ENCODE measurements at places on chromosomes 4 and X.

GRCh38 chr4:156237231-156237630 lies 283.6 kb upstream of the CTSO start:
- no peaks in the 10 kb centered on the region for H3K27me3 ChIP-seq
- H3K36me3 ChIP-seq: no peaks in the 10 kb centered on the region
- no peak overlapping the region for H3K4me3 ChIP-seq
- no peak for DNase-seq
- peaks cover 7% of the 10 kb centered on the region for H3K4me1 ChIP-seq

DNA sequence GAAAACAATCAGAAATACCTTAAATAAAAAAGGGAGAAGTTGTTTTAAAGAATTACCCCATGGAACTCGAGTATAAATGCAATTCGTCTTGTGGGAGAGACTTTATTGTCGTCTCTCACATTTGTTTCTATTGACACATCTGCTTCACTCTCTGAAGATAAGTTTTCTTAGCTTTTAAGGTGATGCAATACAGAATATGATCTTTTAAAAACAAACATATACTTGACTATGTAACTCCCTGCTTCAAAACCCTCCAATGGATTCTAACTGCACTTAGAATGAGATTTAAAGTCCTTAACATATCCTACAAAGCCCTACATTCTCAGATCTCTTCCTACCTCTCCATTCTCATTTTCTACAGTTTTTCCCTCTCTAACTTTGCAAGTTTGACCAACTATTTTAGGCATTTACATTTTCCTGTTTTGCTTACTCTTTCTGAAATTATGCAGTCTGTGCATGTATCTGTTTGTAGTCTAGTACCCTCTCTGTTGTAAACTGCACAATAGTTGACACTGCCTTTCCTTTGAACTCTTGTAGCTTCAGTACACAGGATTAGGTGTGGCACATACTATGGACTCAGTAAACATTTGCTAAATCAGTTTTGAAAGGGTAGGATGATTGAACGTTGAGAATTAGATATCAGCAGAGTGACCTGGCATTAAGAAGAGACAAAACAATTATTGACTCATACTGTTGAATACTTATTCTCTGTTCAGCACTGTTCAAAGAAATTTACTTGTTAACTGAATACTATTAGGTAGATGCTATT lies 59.8 kb downstream of the AGTR2 start:
- H3K4me1 ChIP-seq: peaks cover 13% of the 10 kb centered on the region
- H3K36me3 ChIP-seq: no peaks in the 10 kb centered on the region
- no peak overlapping the region for H3K4me3 ChIP-seq
- no peak for DNase-seq

DNA sequence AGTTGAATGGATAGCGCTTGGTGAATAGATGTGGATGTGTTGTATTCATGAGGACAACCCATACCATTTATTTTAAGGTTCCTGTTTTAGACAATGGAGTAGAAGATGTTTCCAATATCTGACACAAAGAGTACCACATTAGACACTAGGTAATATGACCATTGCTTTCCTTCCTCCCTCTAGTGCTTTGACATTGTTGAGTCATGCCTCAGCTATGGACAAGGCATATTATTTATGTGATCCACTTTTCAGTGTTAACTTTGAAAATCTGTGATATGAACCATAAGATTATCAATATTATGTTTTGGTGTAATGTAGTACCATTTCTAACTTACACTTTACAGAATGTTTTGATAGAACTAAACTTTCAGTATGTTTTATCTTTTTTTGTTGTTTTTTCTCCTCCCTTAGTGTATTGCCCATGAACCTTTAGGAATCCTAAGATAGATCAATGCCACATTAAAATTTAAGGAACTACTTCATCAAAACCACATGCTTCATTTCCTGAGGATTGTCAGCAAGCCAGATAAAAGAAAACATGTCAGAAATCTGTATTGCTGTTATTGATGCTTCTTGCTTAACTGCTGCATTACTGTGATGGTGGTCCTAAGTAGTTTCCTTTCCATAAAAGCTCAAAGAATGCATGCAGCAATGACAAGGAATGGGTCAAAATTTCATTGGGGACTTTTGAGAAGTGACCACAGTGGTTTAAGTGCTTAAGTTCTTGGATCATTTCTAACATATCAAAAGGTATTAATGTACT lies 105.0 kb downstream of the PCDH7 start:
- H3K4me3 ChIP-seq: no peak overlapping the region
- no peaks in the 10 kb centered on the region for H3K36me3 ChIP-seq
- no peak for DNase-seq
- peaks cover 8% of the 10 kb centered on the region for H3K4me1 ChIP-seq
- H3K27me3 ChIP-seq: no peaks in the 10 kb centered on the region

DNA sequence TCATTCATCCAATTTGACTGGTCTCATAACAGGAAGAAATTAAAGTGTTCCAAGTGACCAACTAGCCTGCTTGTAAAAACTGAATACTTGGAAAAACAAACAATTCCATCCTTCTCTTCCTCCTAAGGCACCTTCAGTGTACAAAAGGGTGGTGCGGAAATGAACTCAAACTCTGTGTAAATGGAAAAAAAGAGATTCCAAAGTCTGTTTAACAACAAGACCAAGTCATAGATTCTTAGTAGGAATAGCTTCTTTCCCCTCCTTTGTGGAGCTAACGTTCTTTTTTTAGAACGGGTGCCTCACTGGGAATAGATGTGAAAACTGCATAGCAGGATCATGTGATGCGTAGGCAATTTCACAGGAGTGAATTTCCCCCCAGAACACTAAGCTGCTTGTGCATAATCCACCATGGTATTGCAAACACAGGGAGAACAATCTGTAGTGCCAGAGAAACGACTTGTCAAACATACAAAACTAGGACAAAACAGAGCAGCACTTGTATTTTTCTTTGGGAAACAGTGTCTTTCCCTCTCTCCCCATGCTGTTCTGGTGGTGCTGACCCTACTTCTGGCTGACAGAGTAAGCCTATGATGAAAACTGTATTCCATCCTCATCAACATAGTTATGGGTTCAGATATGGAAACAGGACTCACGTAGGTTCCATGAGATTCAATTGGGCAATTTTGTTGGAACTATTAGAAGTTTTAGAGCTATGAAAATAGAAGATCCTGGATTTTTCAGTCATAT lies 13.2 kb upstream of the SOD3 start:
- peaks cover 1% of the 10 kb centered on the region for H3K36me3 ChIP-seq
- no peak for DNase-seq
- no peaks in the 10 kb centered on the region for H3K4me1 ChIP-seq
- H3K27ac ChIP-seq: no peak overlapping the region
- H3K27me3 ChIP-seq: peaks cover 17% of the 10 kb centered on the region
- no peak overlapping the region for H3K4me3 ChIP-seq

- H3K27ac ChIP-seq: no peak overlapping the region
- no peaks in the 10 kb centered on the region for H3K27me3 ChIP-seq
- H3K36me3 ChIP-seq: peaks cover 3% of the 10 kb centered on the region
- no peak for DNase-seq
- H3K4me1 ChIP-seq: no peaks in the 10 kb centered on the region
These were observed 127.2 kb downstream of the FBXW7 start for GRCh38 chr4:152408514-152409327.

- no peak for DNase-seq
- peak overlapping the region; percentile 49 for H3K27ac ChIP-seq
- peaks cover 12% of the 10 kb centered on the region for H3K36me3 ChIP-seq
- H3K4me1 ChIP-seq: no peaks in the 10 kb centered on the region
- H3K27me3 ChIP-seq: no peaks in the 10 kb centered on the region
These were observed 166.1 kb upstream of the KLF8 start for GRCh38 chrX:56066016-56066415.
